ENCODE measurements at places on chromosomes 5 and 9. TPM values are rescaled to one million over a fixed set of nuclear protein-coding genes. Genes with fewer than 3 reads are reported as not detected.

- no peak for DNase-seq
Observed at GRCh38 chr5:156753846-156754245, 96.2 kb upstream of the PPP1R2B start.

- no peak for DNase-seq
Observed at GRCh38 chr5:170941788-170942187, 80.0 kb downstream of the RANBP17 start.

DNA sequence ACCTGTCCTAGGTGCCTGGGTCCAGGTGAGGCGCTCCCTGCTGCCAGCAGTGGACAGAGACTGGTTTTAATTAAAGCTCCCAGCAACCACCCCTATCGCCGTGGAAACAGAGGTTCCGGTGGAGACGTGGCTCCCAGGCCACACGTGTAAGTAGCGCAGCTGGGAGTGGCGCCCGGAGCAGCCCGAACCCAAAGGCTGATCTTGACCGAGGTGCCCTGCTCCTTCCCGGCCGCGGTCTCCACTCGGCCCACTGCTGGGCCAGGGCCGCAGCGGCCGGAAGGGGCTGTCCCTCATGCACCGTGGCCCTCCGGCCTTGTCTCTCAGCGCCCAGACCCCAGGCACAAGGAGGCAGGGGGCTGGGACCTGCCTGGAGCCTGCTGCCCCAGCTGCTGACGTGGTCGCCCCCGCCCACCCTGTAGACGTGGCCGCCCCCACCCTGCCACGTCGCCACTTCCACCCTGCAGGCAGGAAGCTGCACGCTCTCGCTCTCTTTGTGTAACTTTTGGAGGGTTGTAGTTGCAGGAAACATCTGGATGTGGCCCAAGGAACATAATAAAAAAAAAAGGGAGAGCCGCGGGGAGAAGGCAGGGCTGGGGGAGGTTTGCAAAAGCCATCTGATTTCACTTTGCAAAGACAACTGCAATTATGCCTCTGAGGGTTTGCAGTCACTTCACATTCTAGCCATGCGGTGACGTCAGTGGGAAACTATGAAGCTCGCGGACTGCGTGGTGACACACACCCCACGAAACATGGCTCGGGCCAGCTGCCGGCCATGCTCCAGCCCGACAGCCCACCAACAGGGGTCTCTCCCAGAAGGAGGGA is 129.9 kb downstream of the RXRA start:
- peak; percentile 93 for DNase-seq

GRCh38 chr5:91283899-91284298 is 99.2 kb downstream of the ARRDC3 start:
- DNase-seq, result no peak

DNA sequence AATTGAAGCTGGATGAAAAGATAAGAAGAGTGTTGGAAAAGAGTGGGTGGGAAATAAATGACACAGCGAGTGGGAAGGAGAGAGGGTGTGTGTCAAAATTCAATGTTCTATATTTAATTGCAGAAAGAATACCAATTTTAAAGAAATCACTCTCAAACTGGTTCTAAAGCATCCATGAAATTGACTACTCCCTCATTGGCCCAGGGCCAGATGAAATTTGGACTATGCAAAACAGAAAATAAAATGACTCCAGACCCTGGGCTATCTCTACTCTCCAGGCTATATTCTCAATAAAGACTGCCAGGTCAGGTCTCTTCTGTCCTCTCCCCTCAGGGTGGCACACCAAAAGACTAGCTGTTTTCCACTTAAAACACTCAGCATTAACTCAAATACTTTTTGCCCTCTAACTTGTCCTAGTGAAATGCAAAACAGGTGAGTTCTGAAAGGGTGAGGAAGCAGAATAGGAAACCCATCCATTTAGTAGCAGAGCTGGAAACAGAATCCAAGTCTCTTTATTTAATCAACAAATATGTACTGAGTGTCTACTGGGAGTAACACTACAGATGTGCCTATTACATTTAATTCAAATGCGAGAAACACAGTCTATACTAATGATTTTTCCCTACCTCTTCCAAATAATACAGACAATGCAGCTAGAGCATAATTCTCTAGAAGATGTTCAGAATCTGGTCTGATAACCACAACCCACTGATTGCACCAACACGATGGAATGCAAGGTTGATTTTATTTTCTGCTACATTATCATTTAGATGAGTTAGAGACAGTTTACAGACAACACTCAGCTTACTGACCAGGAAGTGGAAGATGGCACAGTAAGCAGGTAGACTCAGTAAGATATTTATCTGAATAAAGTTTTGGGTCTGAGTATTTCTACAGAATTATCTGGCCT is 42.1 kb downstream of the EFCAB9 start:
- DNase-seq, result no peak

- DNase-seq, result no peak
Observed at GRCh38 chr5:75993183-75993582, 90.0 kb upstream of the SV2C start.

DNA sequence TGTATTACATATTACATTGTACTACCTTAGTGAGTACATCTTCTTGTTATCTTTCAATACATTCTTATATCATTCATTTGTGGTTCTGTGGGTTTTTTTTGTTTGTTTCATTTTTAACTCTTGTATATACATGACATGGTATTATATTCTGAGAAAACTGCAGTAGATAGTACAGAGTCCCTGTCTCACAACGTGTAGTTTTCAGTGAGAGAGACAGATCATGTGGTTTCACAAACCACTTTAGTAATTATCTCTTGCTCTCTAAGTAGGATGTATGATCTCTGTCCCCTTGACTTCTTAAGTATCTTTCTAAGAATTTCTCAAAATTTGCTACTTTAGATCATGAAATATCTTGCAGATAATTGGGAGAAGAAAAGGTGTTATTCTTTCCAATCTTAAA is 745.9 kb upstream of the CDH9 start:
- no peak for DNase-seq

GRCh38 chr9:105633411-105633810 is 28.8 kb upstream of the TAL2 start:
- DNase-seq, result no peak

DNA sequence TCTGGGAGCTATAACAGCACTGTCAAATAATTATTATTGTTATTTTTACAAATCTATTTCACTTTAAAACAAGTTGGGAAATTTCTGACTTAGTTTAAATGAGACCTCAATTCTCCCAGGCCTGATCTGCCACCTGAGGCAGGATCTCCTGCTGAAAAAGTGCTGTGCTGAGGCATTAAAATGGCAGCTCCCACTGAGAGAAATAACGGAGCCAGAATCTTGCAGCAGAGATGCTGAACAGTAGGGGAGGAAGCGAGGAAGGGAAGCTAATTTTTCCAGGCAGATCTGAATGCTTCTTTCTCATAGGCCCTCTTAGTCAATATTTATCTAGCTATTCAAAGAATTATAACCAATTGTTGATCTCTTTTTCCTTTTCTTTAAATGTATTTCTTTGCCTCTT is 196.3 kb downstream of the ZNF462 start:
- no peak for DNase-seq

DNA sequence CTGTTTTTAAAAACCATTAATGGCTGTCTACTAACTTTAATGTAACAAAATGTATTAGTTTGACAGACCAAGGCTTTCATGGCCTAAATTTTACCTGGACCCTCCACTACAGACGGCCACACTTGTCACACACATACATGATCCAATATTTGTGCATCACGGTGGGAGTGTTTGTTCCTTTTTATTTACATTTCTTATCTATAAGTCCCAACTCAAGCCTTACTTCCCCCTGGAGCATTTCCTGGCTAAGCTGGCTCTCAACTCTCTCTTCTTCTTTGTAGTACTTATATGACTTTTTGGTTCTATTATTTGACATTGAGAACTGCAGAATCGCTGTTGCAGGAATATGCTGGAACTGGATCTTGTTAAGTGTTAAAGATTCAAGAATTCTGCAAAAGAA is 534.4 kb downstream of the RAB3C start:
- DNase-seq, result no peak

DNA sequence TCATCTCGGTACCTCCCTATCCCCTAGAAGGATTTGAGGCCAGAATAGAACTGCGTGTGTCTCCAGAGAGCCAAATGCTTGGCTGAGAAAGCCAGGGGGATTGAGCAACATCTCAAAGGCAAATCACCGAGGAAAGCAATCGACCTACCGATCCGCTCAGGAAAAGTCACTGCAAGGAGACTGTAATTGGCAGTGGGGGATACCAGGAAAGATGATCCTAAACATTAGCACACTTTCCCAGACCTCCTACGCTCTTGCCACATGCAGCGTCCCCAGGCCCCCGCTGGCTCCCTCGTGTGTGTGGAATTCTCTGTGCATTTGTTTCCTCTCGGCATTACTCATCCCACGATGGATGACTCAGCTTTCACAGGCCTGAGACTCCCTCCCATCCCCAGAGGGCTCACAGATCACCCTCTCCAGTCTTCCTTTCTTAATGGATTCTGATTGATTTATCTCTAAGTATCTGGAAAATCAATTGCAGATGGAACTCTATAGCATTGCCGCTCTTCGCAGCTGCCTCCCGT is 82.2 kb upstream of the ICE1 start:
- peak; percentile 30 for DNase-seq

GRCh38 chr5:112604732-112605630 is 132.7 kb upstream of the APC start:
- no peak for DNase-seq

DNA sequence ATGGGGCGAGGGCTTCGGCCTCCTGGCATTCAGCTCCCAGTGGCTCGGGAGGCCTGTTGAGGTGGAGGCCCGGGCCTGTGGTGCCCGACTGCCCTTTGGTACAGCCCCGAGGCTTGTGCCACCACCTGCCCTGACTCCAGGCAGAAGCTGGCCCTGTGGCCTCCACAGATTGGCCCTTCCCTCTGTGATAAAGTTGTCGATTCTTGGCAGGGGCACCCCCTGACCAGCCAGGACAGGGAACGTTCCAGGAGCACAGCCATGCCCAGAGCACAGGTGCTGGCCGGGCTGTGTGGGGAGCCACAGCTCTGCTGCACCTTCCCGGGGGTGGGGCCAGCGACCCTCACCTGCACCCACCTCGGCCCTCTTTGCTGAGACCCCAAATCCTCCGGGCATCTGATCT is 32.7 kb downstream of the SLC6A18 start:
- no peak for DNase-seq

- DNase-seq, result no peak
Observed at GRCh38 chr9:37998881-37999587, 70.0 kb downstream of the SHB start.

- no peak for DNase-seq
Observed at GRCh38 chr9:130870491-130871381, 25.9 kb downstream of the QRFP start.

The TMEM161B gene
- 28.5 TPM for polyA plus RNA-seq

The POLR1E gene
- 23.3 TPM for polyA plus RNA-seq

The BRD9 gene
- polyA plus RNA-seq, result 42.4 TPM

The DEPDC1B gene
- polyA plus RNA-seq, result 26.9 TPM

The TTC16 gene
- polyA plus RNA-seq, result 0.11 TPM

The SPINK1 gene
- polyA plus RNA-seq, result 37.7 TPM

The IER5L gene
- 7.8 TPM for polyA plus RNA-seq

The RNF180 gene
- 8.8 TPM for polyA plus RNA-seq
